ENCODE measurements at places on chromosomes 12 and 14.

GRCh38 chr14:79704041-79704807, 507.1 kb downstream of the DIO2 start:
- no peak for DNase-seq
- H3K27ac ChIP-seq, result no peak overlapping the region
- no peaks in the 10 kb centered on the region for H3K4me1 ChIP-seq
- no peaks in the 10 kb centered on the region for H3K36me3 ChIP-seq
- H3K4me3 ChIP-seq, result no peak overlapping the region

DNA sequence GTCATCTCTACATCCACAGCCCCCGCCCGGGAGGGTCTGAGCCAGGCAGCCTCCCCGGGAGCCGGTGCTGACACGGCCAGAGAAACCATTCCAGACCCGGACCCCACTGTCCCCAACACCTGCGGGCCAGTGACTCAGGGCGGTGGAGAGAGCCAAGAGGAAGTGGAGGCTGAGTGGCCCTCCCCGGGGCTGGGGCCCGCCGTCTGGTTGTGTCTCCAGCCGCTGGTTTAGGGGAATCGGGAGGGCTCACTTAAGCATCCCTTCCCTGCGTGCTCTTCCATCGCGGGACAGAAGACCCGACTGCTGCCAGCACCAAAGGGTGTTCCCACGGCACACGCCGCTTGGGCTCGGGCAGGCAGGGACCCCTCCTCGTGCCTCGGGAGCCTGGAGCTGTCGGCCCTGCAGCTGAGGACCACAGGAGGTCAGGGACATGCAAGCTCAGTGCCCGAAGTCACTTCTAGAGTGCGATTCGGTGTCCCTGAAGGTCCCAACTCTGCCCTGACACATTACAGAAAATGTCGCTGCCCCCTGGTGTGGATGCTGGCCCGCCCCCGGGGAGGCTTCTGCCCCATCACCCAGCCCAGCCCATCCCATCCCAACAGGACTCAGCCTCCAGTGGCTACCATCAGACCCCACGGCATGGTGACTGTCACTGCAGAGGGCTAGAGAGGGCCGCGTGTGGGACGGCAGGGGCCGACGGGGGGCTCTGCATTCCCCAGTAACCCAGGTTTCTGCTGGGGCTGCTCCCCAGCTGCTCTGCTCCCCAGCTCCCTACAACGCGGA, 50.8 kb downstream of the GALNT9 start:
- H3K27ac ChIP-seq, result no peak overlapping the region
- H3K4me3 ChIP-seq, result no peak overlapping the region
- H3K4me1 ChIP-seq, result no peaks in the 10 kb centered on the region
- no peak for DNase-seq
- no peaks in the 10 kb centered on the region for H3K27me3 ChIP-seq

DNA sequence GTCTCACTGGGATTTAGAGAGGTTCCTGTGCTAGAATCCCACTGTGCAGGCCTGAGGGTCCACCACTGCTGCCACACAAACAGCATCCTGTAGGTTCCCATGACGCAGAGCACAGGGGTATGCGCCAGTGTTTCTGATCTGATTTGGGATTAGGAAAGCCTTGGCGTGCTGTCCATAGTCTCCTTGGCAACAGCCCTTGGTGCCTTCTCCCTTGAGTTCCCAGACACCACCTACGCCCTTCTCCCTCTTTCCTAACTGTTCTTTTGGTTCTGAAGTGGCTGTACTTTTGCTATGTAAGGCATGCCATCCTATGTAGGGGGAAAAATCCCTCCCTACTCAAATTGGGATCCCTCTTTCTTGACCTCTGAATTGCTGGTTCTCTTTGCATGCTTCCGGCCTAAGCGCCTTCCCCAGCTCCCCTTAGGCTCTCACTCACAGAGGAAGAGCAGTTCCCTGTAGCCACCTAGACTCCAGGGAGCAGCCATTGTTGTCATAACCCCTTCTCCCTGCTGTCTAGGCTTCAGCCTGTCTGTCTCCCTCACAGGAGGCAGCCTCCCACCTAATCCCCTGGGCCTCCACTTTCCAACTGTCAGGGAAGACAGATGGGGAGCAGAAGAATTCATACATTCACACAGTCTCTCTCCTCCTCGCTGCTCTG, 14.8 kb upstream of the RIC8B start:
- H3K36me3 ChIP-seq, result no peaks in the 10 kb centered on the region
- peaks cover 4% of the 10 kb centered on the region for H3K27me3 ChIP-seq
- H3K4me3 ChIP-seq, result no peak overlapping the region
- H3K4me1 ChIP-seq, result peaks cover 10% of the 10 kb centered on the region
- peak overlapping the region; percentile 33 for H3K27ac ChIP-seq
- DNase-seq, result no peak

DNA sequence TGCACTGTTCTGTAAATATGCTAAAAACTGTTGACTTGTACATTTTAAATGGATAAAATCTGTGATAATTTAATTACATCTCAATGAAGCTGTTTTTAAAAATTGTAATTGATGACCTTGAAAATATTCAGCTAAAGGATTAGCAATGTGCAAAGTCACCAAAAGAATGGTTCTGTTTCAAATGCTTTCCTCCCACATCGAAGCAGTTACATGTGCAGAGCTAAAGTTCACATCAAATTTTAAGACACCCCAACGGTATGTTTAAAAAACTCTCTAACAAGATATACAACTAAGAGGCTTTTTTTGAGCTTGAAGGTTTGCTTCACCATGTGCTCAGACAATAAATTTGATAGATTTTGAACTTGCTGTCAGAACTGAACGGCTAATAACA, 114.6 kb upstream of the KRAS start:
- no peaks in the 10 kb centered on the region for H3K4me1 ChIP-seq
- H3K4me3 ChIP-seq, result no peak overlapping the region
- no peaks in the 10 kb centered on the region for H3K36me3 ChIP-seq
- no peaks in the 10 kb centered on the region for H3K27me3 ChIP-seq

DNA sequence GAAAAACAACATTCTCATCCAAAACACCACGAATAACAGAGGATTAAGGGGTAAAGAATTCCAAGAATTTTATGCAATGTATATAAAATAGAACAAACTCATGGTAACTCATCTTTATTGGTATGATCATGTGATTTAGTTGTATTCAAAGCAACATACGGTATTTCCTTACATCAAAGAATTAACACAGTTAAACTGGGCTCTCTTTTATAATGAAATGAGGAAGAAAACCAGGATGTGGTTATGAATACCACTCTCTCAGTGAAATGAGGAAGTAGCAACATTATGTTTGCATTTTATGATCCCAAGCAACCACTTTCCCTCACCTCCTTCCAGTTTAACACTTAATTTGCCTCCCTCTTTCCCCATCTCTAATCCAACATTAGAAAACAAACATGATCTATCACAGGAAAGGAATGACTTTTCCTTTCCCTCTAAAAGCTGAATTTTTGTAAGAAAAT, 22.9 kb downstream of the SPTLC2 start:
- no peak overlapping the region for H3K27ac ChIP-seq
- no peak overlapping the region for H3K4me3 ChIP-seq
- no peaks in the 10 kb centered on the region for H3K27me3 ChIP-seq
- DNase-seq, result no peak
- H3K4me1 ChIP-seq, result peaks cover 66% of the 10 kb centered on the region

- H3K27ac ChIP-seq, result no peak overlapping the region
- no peak overlapping the region for H3K4me3 ChIP-seq
- peaks cover 28% of the 10 kb centered on the region for H3K27me3 ChIP-seq
- H3K4me1 ChIP-seq, result peaks cover 30% of the 10 kb centered on the region
These were observed 46.9 kb downstream of the KLHL28 start for GRCh38 chr14:44914849-44915248.

- no peaks in the 10 kb centered on the region for H3K27me3 ChIP-seq
- no peaks in the 10 kb centered on the region for H3K4me1 ChIP-seq
- no peaks in the 10 kb centered on the region for H3K36me3 ChIP-seq
- no peak for DNase-seq
- H3K27ac ChIP-seq, result no peak overlapping the region
- H3K4me3 ChIP-seq, result no peak overlapping the region
These were observed 547.9 kb downstream of the DIO2 start for GRCh38 chr14:79663453-79663852.

GRCh38 chr12:94622475-94622874, 27.9 kb downstream of the TMCC3 start:
- peak overlapping the region; percentile 78 for H3K27ac ChIP-seq
- no peak for DNase-seq
- no peaks in the 10 kb centered on the region for H3K27me3 ChIP-seq
- H3K4me1 ChIP-seq, result no peaks in the 10 kb centered on the region

- H3K4me1 ChIP-seq, result no peaks in the 10 kb centered on the region
- no peak overlapping the region for H3K4me3 ChIP-seq
- H3K36me3 ChIP-seq, result no peaks in the 10 kb centered on the region
- H3K27ac ChIP-seq, result no peak overlapping the region
- H3K27me3 ChIP-seq, result no peaks in the 10 kb centered on the region
These were observed 157.6 kb downstream of the PAH start for GRCh38 chr12:102759466-102759865.
